ENCODE measurements at places on chromosomes 1 and 21. TPM values are rescaled to one million over a fixed set of nuclear protein-coding genes. Genes with fewer than 3 reads are reported as not detected.

GRCh38 chr1:10283318-10283984, 73.1 kb downstream of the KIF1B start:
- no peak for DNase-seq

GRCh38 chr1:237199026-237199425, 157.0 kb downstream of the RYR2 start:
- DNase-seq, result no peak

DNA sequence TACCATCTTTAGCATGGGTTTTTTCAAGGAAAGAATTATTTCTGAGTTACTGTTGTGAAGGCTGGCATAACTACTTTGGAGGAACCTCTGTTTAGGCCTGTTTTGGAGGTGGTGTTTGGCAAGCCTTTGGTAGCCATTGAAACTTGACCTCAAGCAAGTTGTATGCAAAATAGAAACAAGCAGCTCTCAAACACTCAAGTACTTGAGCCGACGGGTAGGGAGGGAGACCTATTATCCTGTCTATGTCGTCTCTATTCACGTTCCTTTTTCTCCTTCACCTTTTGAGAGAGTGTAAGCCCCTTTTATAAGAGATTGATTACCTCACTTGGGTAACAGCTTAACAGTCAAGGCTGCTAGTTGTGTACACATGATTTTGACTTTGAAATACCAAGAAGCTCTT, 878.3 kb upstream of the CXADR start:
- no peak for DNase-seq

DNA sequence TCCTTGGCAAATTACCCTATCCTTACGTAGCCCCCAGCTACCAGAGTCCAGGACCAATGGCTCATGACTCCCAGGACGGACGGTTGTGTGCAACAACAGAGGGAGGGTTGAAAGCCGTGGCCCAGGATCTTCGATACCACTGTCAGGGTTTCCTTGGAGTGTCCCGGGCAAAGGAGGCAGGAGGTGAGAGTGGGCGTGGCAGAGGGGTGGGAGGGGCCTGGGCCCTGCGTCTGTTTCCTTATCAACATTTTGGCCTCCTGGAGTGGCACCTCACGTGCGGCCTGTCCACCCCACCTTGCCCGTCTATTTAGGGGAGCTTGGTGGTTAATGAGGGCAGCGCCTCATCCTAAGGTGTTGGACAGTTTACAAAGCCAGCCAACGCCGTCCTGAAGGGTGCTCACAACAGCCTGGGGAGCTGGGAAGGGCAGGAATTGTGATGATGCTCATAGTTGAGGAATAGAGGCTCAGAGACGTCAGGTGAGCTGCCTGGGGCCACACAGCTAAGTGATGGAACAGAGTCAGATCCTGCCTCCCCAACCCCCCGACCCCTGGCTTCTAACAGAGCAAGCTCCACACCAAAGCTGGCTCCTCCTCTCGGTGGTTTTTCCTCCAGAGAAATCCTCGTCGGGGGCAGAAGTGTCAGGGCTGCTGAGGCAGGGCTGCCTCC, 17.4 kb upstream of the ARHGEF10L start:
- DNase-seq, result no peak

DNA sequence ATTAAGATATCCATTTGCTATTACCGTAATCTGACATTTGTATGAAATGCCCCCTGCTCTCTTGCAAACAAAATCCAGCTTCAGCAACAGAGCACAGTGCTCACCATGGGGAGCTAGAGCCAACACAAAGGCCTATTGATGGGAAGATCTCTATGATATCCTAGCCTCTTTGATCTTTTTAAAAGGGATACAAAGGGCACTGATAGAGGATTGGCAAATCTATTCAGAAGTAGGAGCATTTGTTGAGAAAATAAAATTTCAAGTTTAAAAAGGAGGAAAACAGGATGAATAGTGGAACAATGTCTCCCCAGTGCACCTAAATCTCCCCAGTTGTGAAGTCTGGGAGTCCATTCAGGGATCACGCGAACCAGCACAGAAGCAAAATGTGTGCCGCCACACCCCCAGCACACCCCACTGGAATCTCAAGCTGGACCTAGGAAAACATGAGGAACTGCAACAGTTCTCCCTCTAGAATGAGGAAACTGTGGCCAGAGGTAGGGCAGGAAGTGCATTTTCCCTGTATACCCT, 32.2 kb downstream of the MRAP start:
- DNase-seq, result no peak

- DNase-seq, result no peak
Measured at GRCh38 chr1:228530951-228531731, 44.0 kb downstream of the RNF187 start.

DNA sequence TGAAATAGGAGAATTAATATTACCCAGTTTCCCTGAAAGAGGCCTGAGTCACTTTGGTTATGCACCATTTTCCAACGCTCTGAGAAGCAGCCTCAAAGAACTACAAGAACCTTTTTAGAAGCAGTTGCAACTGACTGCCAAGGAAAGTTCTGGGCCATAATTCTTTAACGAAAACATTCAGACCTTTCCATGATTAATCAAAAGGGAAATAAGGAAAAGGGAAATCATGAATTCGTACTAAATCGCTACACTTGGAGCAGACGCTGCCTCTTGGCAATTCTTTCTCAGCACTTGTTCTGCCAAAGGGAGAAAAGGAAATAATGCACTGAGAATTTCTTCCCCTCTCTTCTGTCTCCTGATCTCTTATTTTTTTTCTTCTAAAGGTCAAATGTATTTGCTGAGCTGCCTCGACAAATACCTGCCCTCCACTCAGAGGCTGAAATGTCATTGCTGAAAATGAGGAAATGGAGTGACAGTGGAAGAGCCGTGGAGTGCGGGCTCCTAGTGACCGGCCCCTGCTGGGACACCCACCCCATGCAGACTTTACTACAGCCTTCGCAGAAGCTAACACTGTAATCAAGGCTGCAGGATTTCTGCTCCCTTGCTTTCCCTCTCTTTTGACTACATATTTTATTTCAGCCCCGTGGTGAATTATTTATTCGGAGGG, 67.9 kb upstream of the GALNT2 start:
- DNase-seq, result peak; percentile 82

DNA sequence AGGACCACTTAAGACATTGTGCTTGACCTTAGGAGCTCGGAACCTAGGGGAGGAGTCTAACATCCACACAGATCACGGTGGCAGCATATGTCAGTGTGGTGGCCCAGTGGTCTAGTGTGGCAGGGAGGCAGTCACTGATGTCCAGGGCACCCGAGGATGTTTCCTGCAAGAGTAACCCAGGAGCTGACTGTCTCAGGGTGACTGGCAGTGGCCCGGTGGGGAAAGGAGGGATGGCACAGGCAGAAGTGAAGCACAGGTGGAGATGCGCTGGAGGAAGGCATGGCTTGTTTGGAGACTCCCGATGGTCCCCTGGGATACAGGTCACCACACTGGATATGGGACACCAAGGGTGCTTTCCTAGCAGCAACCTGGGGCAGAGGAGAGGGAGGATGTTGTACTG, 16.3 kb downstream of the CHIT1 start:
- DNase-seq, result no peak

DNA sequence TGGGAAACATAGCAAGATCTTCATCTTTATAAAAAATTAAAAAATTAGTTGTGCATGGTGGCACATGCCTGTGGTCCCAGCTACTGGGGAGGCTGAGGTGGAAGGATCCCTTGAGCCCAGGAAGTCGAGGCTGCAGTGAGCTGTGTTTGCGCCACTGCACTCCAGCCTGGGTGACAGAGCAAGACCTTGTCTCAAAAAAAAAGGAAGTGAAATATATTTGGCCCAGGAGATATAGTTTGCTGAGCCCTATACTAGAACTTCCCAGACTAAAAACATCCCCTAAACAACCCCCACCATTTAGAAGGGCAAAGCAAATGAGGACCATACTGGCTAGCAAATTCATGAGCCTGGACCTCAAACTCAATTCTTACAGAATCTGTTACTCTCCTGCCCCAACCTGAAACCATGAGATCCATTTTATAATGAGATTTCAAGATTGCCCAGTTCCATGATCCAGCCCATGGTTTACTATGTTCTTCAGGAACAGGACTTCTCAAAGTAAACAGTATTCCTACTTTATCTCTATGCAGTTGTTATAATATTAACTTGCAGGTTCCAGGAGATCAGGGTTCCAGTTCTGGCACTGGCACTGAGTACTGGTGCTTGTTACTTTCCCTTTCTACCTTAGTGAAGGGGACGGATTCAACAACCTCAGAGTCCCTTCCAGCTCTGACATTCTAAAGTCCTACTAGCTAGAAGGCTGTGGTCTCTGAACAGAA, 48.9 kb upstream of the TADA1 start:
- no peak for DNase-seq

DNA sequence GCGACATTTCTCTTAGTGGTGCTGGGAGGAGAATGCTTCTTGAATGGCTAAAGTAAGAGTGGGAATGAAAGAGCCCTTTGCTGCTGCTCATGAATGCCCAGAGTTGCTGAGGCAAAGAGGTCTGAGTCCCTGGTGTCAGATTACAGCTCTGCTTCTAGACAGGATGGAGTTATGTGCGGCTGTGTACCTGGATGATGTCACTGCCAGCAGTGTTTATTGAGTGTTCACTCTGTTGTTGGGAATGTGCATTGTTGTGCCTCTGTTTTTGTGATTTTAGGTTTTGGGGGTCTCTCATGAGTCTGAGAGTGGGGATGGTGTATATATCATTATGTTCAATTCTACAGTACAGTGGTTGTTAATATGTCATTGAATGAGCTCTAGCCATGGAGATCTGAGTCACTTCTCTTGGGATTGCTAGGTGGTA, 2.7 kb downstream of the CDC14A start:
- no peak for DNase-seq

GRCh38 chr1:25505656-25506385, 37.6 kb upstream of the LDLRAP1 start:
- no peak for DNase-seq

GRCh38 chr1:57655161-57655560, 231.3 kb upstream of the DAB1 start:
- no peak for DNase-seq

DNA sequence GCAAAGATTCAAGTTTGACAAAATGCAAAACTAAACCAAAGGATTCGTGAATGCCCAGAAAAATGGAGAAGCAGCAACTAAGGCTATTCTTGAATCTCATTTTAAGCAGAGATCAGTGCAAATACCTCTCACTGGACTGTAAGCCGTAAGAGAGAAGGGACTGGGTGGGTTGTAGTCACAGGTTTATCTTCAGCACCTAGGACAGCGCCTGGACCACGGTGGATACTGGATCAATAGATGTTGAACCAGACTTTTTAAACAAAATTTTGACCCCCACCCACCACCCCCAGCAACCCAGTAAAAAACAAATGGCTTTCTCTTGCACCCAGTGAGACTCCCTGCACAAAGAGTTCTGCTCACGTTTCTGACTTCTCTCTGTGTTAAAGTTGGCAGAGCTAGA, 347.1 kb downstream of the AJAP1 start:
- no peak for DNase-seq

- DNase-seq, result no peak
Measured at GRCh38 chr21:42513151-42513984, at the start of gene SLC37A1. TSS of gene SLC37A1 (plus strand) at chr21:42513852. CDS start at chr21:42518455, 4,603 bp downstream.

DNA sequence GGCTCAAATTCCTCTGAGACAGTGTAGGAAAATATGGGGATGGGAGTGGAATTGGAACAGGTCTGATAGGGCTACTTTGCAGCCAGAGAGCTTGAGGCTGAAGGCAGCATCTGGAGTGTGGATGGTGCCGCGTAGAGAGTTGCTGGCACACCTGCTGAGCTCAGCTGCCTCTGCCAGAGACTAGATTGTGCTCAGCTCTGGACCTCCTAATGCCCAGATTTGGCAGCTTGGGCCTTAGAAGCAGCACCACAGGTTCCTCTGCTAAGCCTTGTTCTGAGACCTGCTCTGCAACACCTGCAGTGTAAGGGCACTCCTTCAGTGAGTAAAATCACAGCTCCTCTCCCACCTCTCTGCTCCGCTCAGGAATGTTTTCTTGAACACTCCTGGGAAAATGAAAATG, 23.3 kb downstream of the ACOT11 start:
- DNase-seq, result no peak

- no peak for DNase-seq
Measured at GRCh38 chr21:45504516-45505415, 37.5 kb downstream of the SLC19A1 start.

DNA sequence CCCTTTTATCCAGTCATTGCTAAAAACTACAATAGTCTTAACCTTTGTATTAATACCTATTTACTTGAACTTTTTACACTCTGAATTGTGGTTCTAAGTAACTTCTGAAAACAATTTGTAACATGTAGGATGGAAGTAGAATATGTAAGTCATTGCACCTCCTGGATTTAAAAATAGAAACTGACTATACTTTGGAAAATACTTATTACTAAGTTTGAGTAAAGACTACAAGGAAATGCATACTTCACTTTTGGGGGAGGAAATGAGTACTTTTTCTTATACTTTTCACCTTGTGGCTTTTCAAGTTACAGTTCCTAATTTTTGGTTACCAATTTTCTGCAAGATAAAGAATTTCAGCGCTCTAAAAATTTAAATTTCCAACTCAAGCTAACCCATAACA, 8.7 kb downstream of the RGS18 start:
- DNase-seq, result no peak

- peak; percentile 5 for DNase-seq
Measured at GRCh38 chr1:60664086-60664625, 418.2 kb upstream of the NFIA start.

GRCh38 chr1:41773842-41774241, 144.9 kb downstream of the HIVEP3 start:
- DNase-seq, result no peak

GRCh38 chr21:40208948-40209345, 341.7 kb downstream of the PCP4 start:
- no peak for DNase-seq

DNA sequence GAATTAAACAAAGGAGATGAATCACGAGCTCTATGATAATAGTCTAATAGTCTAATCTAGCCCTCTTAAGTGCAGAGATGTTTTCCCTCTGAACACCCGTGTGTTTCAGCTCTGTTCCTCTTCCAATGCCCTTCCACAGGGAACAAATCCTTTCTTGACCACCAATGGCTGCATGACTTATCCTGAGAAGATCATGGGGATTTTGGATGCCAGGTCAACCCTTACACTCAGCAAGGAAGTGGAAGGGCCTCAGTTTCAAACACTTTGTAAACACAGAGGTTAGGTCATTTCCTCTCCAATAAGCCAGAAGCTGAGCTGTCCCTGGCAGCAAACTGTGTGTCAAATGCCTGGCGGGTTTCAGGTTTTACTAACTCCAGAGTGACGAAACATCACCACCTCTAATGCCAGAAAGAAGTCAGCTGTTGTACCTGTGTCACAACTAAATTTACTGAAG, 200.0 kb downstream of the GABPA start:
- peak; percentile 45 for DNase-seq

- no peak for DNase-seq
Measured at GRCh38 chr1:64856553-64856952, 109.8 kb downstream of the JAK1 start.

Gene OR10Z1
- polyA plus RNA-seq, result 0.10 TPM

Gene COL9A2
- 1.2 TPM for polyA plus RNA-seq

Gene MTARC1
- 5.7 TPM for polyA plus RNA-seq

Gene APOBEC4
- not detected for polyA plus RNA-seq

Gene OR2L2
- polyA plus RNA-seq, result not detected

Gene CASQ2
- polyA plus RNA-seq, result 825 TPM

Gene AGT
- 17.9 TPM for polyA plus RNA-seq

Gene ARF1
- 250 TPM for polyA plus RNA-seq

Gene ESRRG
- 13.5 TPM for polyA plus RNA-seq

Gene OSBPL9
- polyA plus RNA-seq, result 62.1 TPM

Gene LIPI
- polyA plus RNA-seq, result 0.12 TPM

Gene SHISA4
- 89.2 TPM for polyA plus RNA-seq

Gene TADA1
- polyA plus RNA-seq, result 13.5 TPM
